CD4-positive, alpha-beta T cell treated with Interleukin-1 beta for 1 hour (primary cell): ENCODE measurements at places on chromosomes 11 and 22.

DNA sequence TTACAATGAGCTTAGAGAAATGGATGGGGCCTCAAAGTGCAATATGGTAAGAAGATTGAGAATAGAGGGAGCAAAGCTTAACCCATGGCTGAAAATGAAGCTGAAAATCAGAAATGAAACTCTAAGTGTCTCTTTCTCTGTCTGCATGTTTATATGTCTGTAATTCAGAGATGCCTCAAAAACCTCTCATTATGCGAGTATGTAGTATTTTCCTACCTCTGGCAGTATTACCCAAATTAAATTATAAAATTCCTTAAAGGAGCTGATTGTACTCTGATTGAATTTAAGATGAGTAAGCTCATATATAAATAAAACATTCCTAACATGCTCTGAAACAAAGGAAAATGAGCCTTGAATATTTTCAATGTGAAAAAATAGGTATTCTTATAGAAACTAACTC is 39.8 kb upstream of the PRSS23 start:
- DNase-seq: no peak

- no peak for DNase-seq
Observed at GRCh38 chr11:20668131-20668809, 1.1 kb upstream of the NELL1 start.

GRCh38 chr11:116638463-116638862 is 134.3 kb downstream of the BUD13 start:
- DNase-seq: no peak

DNA sequence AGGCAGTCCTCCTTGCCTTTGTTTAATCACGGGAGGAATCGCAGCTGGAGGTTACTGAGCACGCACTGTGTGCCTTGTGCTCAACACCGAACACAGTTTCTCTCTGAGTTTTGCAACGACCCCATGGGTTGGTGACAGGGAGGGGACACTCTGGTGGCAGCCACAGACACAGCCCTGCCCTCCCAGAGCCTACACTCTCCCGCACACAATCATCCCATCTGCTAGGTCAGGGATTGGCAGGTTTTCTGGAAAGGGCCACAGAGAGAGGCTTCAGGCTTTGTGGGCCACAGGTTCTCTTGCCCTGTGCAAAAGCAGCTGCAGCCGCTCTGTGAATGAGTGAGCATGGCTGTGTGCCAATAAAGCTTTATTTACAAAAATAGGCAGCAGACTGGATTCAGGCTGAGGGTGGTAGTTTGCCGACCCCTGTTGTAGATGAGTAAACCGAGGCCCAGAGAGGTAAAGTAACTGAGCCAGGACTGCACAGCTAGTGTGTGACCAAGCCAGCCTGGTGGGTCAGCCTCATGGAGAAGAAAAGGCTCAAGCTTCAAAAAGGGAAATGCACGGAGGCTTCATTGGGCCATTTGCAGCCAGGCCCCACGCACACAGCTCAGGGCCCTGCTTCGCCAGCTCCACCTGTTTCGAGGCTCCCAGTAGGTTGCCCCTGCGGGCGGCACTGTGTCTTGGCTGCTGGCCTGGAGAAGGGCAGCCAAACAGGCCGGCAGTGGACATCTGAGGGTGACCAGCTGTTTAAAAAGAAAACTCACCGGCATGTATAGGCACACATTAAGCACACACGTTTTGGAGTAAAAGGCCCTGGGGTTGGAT is 16.3 kb downstream of the LTO1 start:
- DNase-seq: no peak

- no peak for DNase-seq
Observed at GRCh38 chr11:121648306-121648705, 195.5 kb upstream of the SORL1-AS1 start.

DNA sequence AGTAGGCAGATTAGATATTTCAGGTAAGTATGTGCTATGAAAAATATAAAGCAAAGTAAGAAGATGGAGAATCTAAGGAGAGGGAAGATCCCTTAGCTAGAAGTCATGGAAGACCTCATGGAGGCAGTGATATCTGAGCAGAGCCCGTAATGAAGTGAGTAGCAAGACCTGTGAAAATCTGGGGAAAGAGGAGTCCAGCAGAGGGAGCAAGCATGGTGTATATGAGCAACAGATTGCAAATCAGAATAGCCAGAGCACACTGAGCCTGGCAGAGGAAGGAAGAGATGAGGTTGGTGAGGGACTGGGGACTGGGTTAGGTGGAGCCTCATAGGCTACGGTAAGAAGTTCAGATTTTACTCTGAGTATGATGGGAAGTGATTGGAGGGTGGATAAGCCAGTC is 9.4 kb downstream of the LHFPL7 start:
- no peak for DNase-seq

GRCh38 chr11:130715085-130715876 is 201.0 kb downstream of the SNX19 start:
- no peak for DNase-seq

DNA sequence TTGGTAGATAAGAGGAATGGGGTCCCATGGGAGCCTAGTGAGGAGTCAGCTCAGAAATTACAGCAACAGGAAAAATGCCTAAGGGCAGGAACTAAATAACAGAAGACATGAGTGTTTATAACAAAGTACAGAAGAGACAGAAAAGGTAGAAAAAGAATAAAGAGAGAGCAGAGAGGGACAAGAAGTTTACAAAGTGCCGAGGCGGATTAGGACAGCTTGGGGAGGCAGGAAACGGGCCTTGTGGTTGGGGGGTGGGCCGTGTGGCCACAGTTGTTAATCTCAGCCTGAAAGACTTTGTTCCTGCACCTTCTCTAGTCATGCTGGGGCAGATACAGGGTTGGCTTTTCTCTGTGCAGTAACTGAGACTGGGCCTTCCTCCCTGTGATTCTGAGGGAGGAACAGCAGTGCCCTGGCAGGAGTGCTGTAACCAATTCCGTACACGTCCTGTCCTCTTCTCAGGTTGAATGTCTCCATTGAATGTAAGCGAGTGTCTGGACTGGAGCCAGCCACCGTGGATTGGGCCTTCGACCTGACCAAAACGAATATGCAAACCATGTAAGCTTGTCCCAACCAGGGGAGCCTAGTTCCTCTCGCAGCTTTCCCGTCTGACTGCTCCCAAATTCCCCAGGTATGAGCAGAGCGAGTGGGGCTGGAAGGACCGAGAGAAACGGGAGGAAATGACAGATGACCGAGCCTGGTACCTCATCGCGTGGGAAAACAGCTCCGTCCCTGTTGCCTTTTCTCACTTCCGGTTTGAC is 13.2 kb downstream of the NAA40 start:
- DNase-seq: peak; percentile 40

DNA sequence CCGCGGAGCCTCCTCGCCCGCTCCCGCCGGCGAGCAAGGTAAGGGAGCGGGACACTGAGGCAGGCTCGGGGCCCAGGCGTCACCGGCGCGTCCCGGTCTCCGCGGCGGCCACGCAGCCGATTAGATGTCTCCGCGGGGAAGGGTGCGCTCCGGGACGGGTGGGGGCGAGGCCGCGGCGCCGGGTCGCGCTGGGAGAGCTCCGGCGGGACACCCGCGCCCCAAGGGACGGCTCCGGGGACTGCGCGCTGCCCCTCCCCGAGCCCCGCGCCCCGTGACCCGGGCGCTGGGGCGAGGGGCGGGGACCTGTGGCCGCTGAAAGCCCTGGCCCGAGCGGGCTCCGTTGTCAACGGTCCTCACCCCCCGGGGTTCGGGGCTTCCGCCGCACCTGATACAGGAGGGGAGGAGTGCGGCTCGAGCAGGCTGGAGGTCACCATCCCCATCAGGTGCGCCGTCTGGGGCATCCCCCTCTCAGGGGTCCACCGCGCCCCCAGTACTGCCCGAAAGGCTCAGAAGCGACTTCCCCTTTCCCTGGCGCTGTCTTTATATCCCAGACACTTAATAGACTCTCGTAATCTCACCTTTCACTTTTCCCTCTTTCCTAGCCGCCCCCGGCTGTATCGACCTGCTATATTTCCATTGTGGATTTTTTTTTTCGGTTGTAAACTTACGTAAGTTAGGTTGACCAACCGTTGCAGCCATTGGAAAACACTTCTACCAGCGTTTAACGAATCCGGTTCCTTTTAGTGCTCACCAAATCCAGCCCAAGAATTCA is 573 bp downstream of the PPFIA1 start:
- DNase-seq: peak; percentile 58

- DNase-seq: no peak
Observed at GRCh38 chr11:114162719-114163123, 103.2 kb downstream of the ZBTB16 start.

DNA sequence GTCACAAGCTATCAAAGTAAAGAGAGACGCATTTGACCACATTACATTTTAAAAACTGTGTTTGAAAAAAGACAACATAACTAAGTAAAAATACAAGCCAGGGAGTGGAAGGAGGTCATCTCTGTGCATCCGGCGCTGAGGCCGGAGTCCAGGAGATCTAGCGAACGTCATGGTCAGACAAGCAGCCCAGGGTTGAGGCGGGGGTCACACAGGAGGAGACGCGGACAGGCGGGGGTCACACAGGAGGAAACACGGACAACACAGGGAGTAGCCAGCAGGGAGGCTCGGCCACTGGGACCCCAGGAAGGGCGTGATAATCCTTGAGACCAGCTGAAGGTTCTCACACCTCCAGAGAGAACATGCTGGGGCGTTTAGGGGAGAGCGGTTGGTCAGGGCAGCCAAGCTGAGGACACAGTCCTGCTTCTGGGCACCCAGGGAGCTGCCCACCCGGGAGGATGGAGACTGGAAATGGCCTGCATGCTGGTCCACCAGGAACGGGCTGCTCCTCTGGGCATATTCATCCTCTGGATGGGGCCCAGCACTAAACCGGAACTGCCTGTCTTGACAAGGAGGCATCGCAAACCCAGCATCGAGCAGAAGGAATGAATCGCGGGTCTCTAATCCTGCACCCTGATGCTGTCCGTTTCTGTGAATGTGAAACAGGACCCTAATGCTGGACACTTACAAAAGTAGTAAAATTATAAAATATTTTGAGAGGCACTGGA is 40.9 kb upstream of the MUC5AC start:
- no peak for DNase-seq

DNA sequence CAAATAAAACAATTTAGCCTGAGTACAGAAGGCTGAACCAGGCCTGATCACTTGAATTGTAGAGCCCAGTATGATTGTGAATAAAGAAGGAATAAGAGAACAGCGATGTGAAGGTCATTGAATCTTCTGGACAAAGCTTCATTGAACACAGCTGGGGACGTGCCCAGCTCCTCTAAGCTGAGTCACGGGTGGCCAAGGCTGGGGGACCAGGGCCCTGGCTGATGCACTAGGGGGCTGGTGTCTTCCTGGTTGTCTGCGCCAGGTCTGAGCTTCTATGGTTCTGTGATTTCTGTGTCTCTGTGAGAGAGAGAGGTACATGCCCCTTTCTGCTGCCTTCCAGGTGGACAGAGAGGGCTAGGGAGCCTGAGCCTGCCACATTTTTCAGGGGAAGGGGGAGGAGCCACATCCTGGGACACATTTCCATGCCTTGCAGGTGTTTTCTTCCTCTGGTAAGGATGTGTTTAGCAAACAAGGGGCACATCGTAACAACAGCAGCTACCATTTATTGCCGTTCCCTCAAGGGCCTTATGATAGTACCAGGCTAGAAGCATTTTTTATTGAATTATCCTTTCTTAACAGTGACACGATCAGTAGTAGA is 135.7 kb downstream of the C11orf91 start:
- no peak for DNase-seq

DNA sequence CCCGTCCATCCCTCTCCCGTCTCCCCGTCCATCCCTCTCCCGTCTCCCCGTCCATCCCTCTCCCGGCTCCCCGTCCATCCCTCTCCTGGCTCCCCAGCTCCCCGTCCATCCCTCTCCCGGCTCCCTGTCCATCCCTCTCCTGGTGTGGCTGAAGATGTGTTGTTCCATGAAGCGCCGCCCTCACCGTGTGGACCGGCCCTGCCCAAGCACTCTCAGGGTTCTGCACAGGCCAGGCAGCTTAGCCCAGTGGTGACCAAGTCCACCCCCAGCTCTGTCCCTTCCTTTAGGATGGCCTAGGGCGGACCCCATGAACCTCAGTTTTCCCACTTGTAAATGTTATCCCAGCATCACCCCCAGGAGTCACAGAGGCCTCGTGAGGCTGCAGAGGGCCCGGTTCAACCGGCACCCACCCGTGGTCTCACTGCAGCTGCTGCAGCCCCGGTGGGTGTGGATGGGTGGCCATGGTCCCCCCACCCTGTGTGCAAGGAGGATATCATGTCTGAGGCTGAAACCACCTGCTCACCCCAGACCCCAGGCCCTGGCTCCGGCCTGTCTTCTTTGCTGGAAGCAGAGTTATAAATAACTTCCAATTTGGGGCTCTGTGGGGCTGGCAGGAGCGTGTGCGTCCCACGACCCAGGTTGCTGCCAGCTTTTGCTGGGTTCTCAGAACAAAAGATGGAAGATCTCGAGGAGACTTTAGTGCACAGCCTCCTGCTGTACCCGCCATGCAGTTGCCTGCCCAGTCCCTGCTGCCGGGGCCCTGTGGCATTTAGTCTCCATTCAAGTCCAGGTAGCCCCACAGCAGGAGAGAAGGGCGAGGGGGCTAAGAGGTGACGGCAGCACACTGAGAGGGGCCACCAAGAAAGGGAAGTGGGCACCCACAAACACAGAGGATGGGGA is 1147.8 kb downstream of the BRD1 start:
- DNase-seq: no peak

GRCh38 chr22:27732391-27732790 is 69.2 kb downstream of the MN1 start:
- no peak for DNase-seq
